ENCODE measurements at places on chromosomes 5 and 9.

GRCh38 chr5:132086277-132086794 lies 12.7 kb downstream of the CSF2 start:
- DNase-seq, result no peak

DNA sequence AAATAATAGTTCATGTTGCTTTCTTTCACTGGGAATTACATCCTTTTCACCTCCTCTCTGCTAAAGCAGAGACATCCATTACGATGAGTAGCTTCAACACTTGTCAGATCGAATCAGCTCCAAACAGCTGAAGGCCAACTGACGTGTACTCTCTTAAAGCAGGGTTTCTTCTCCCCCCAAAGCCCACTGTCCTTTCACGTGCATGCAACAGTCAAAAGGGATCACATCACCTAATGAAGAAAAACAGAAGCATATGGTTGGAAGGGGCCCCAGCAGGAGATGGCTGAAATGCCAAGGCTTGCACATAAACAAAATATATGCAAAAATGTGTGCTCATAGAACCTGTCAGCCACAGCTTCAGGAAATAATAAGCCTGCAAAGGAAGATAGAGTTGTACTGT lies 421.6 kb downstream of the ANXA1 start:
- DNase-seq, result no peak

DNA sequence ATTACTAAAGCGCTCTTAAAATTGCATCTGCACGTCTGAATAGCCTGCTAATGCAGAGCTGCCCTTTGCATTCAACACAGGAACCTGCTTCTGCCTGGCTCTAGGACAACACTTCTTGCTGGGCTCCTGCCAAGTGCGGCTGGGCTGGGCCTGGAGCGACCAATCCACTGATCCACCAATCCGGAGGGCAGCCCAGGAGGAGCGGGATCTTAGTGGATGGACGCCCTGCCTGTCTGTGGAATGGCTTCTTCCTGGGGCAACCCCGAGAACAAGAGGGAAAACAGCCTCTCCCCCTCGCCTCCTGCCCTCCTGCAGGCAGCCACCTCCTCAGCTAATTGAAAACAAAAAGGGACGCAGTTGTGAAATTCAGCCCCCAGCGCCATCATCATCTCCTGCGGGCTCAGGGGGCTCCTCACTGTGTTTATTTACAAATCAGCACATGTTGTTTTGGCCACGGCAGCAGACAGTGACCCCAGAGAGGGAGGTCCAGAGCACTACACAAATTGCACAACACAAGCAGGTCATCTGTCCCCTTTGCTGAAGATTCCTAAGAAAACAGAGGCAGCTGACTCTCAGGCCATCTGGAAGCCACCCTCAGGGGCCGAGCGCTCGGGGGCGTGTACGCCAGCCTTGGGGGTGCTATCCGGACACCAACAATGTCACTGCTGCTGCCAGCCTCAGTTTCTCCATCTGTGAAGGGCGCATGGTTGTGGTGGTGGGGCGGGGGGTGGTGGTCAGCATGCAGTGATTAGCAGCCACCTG lies 57.3 kb downstream of the GADD45G start:
- DNase-seq, result no peak

GRCh38 chr9:97307500-97308163 lies at the start of gene CCDC180:
TSS of gene CCDC180 (plus strand) at chr9:97307659. CDS start at chr9:97308064, 405 bp downstream.
- DNase-seq, result no peak

- DNase-seq, result no peak
Observed at GRCh38 chr9:99411479-99412115, 189.5 kb downstream of the SEC61B start.

DNA sequence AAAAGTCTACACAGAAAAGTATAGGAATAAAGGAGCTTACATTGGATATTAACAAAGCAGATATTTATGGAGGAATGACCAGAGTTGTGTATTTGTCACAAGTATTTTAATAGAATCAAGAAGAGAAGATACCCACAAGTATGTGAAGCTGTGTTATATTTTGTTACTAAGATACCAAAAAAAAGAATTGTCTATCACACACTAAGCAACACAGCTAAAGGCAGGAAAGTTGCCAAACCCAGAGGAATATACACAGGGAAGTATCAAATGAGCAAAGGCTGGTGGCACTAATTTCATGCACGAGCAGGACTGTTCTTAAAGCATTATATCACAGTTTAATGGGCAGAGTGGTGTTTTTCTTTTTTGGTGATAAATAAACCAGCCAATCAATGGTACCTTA lies 30.9 kb upstream of the RAI14 start:
- DNase-seq, result no peak

- peak; percentile 17 for DNase-seq
Observed at GRCh38 chr9:96136992-96137670, 164.8 kb downstream of the HSD17B3 start.

GRCh38 chr9:89395931-89396710 lies 77.8 kb downstream of the SECISBP2 start:
- no peak for DNase-seq

DNA sequence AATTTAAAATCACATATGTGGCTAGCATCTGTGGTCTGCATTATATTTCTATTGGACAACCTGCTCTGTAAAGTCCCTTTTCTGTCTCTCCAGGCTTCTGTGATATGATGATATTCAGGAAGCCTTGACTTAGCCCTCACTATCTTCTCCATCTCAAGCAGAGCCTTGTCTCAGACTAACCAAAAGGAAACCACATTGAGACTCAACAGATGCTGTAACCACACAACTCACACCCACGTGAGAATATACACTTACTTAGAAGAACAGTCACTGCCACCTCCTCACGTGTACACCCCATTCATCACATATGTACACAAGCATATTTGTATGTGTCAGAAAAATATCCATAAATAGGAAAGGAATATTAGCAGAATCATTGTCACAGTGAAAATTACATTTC lies 33.6 kb downstream of the HTR4 start:
- peak; percentile 40 for DNase-seq

DNA sequence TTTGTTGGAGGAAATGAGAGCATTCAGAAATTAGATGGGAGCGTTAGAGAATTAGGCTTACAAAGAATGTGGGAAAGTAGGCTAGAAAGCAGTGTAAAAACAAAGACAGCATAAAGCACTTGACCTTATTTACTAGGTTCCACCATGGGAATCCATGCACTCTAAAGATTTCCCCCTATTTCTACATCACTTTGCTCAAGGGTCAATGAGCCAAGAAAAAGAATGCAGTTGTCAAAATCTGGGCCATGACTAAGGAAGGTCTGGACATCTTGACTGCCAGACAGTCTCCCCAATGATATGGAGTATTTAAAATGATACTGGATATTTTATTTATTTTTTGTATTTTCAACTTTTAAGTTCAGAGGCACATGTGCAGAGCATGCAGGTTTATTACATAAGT lies 3.4 kb downstream of the TLR4 start:
- DNase-seq, result no peak

- no peak for DNase-seq
Observed at GRCh38 chr5:133265257-133265656, 213.4 kb downstream of the HSPA4 start.

- no peak for DNase-seq
Observed at GRCh38 chr9:88224938-88225337, 86.7 kb upstream of the SPATA31C2 start.

- no peak for DNase-seq
Observed at GRCh38 chr5:14415024-14415697, 166.4 kb upstream of the OTULINL start.

DNA sequence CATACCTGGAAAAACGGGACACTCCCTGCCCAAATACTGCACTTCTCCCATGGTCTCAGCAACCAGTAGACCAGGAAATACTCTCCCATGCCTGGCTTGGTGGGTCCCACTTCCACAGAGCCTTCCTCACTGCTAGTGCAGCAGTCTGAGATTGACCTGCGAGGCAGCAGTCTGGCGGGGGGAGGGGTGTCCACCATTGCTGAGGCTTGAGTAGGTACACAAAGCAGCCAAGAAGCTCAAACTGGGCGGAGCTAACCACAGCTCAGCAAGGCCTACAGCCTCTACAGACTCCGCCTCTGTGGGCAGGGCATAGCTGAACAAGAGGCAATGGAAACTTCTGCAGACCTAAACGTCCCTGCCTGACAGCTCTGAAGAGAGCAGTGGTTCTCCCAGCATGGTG lies 191.5 kb upstream of the FTMT start:
- DNase-seq, result no peak

GRCh38 chr5:4097199-4097598 lies 501.6 kb downstream of the IRX1 start:
- DNase-seq, result no peak

DNA sequence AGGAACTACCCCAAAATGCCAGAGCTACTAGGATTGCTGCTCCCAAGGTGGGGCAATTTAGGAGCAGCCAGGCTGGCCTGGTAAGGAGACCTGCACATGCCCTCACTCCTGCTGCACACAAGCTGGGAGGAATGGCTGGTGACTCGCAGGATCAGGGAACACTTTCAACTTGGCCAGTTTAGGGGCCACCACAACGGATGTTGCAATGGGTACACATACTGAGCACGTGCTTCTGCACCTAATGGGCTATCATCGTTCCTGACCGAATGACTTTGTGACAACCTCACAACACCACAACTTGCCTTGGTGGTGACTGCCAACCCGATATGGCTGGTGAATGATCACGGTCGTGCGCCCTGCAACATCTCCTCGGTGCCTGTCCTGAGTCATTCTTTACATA lies 172.0 kb downstream of the ROR2 start:
- no peak for DNase-seq

GRCh38 chr5:77630114-77630680 lies 8.3 kb downstream of the OTP start:
- DNase-seq, result peak; percentile 49
